Adrenal gland (tissue), 19 donors: ENCODE measurements at places on chromosomes 13 and 19. TPM values are rescaled to one million over a fixed set of nuclear protein-coding genes. Genes with fewer than 3 reads are reported as not detected.

The KLK6 gene
- not detected for polyA plus RNA-seq

The RSPH6A gene
- polyA plus RNA-seq = 0.24 TPM

The ZNF552 gene
- polyA plus RNA-seq = 3.9 TPM

The KIRREL2 gene
- 0.24 TPM for polyA plus RNA-seq

The SBK2 gene
- not detected for polyA plus RNA-seq

The FFAR2 gene
- 0.88 TPM for polyA plus RNA-seq

The USHBP1 gene
- polyA plus RNA-seq = 23.6 TPM

The KIR2DL1 gene
- not detected for polyA plus RNA-seq

The CYSLTR2 gene
- polyA plus RNA-seq = 7.7 TPM

The CAMSAP3 gene
- polyA plus RNA-seq = 7.0 TPM

The SLC39A3 gene
- 72.2 TPM for polyA plus RNA-seq

The DUS3L gene
- polyA plus RNA-seq = 142 TPM

The LGALS14 gene
- not detected for polyA plus RNA-seq

The ZNF793 gene
- 6.1 TPM for polyA plus RNA-seq

The CYP4F3 gene
- polyA plus RNA-seq = 0.03 TPM

The ZNF296 gene
- 2.5 TPM for polyA plus RNA-seq

The CRX gene
- polyA plus RNA-seq = not detected

The LPAR2 gene
- polyA plus RNA-seq = 3.8 TPM

The NOVA2 gene
- polyA plus RNA-seq = 2.5 TPM

The COL4A1 gene
- 121 TPM for polyA plus RNA-seq

The LRP3 gene
- polyA plus RNA-seq = 23.7 TPM

The TNNI3 gene
- polyA plus RNA-seq = 24.4 TPM

The SYDE1 gene
- 2.5 TPM for polyA plus RNA-seq

The ZFP36 gene
- polyA plus RNA-seq = 193 TPM

The ZNF599 gene
- polyA plus RNA-seq = 3.8 TPM

The IGFLR1 gene
- polyA plus RNA-seq = 32.3 TPM

The SYCN gene
- polyA plus RNA-seq = not detected

The LYPD5 gene
- polyA plus RNA-seq = 0.32 TPM

The SLC25A41 gene
- polyA plus RNA-seq = 1.4 TPM

The RASGRP4 gene
- polyA plus RNA-seq = 2.7 TPM
